ENCODE measurements at places on chromosomes 13 and 19. TPM values are rescaled to one million over a fixed set of nuclear protein-coding genes. Genes with fewer than 3 reads are reported as not detected.

Gene CEACAM7
- total RNA-seq: 2.5 TPM

Gene SMAD9
- 1.2 TPM for total RNA-seq

Gene EFNB2
- 6.7 TPM for total RNA-seq

Gene IZUMO1
- 0.73 TPM for total RNA-seq

Gene DENND1C
- 3.2 TPM for total RNA-seq

Gene CEACAM6
- 8.8 TPM for total RNA-seq

GRCh38 chr19:2113439-2114211, 16.9 kb downstream of the IZUMO4 start:
- no peak for DNase-seq

DNA sequence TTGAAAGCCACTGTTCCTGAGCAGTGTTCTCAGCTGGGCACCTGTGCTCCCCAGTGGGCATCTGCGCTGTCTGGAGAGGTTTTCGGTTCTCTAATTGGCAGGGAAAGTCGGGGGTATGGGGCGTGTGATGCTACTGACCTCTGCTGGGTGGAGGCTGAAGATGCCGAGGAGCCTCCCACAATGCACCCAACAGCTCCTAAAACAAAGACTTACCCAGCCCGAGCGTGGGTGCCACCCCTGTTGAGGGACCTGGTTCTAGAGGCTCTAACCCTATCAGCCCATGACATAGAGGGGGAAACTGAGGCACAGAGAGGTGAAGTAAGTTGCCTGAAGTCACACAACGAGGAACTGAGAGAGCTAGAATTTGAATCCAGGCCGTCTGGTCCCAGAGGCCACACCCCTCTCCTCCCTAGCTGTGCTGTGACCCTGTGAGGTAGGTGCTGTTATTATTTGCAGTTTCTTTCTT, 2.3 kb downstream of the SPACA4 start:
- DNase-seq: no peak

GRCh38 chr13:24252136-24252535, 57.2 kb upstream of the C1QTNF9 start:
- no peak for DNase-seq

DNA sequence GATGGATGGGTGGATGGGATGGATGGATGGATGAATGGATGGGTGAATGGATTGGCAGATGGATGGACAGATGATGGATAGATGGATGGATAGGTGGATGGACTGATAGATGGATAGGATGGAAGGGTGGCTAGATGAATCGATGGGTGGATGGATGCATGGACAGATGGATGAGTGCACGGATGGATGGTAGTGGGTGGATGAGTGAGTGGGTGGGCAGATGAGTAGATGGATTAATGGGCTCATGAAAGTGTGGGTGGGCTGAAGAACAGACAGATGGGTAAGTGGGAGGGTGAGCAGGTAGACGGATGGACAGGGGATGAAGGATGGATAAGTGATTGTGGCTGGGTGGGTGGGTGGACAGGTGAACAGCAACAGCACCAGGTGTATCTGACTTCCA, 5.7 kb downstream of the SEMA6B start:
- DNase-seq: no peak

- no peak for DNase-seq
These were observed 124.3 kb upstream of the GJB6 start for GRCh38 chr13:20356444-20356843.

DNA sequence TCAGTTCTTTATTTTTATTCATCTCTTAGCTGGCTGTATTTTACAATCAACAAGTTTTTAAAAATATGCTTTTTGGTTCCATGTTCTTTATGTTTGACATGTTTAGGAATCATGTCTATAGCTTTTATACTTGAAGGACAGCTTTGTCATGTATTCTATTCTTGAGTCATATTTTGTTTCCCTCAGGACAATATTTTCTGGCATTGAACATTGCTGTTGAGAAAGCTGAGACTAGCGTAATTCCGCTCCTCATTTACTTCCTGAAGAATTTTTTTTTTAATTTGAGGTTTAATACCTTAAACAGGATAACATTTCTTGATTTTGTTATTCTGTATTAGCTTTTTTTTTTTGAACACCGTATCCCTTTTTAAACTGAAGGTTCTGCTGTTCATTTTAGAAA, 53.2 kb downstream of the RB1 start:
- no peak for DNase-seq

GRCh38 chr19:32624410-32624809, 43.4 kb downstream of the PDCD5 start:
- no peak for DNase-seq

DNA sequence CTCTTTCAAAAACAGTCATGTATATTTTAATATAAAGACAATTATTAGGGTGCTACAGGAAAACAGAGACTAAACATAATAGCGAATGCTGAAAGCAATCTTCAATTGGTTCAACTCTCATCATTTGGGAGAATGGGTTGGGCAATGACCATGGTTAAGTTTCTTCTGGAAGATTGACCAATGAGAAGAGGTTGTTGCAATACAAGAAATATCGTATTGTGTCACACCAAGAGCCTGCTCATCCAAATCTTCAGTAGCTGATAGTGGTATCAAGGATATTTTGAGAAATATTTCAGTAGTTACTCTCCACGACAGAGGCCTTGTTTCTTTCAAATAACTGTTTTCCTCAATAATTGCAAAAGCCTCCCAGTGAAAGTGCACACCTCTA, 83.0 kb upstream of the FNDC3A start:
- DNase-seq: no peak

DNA sequence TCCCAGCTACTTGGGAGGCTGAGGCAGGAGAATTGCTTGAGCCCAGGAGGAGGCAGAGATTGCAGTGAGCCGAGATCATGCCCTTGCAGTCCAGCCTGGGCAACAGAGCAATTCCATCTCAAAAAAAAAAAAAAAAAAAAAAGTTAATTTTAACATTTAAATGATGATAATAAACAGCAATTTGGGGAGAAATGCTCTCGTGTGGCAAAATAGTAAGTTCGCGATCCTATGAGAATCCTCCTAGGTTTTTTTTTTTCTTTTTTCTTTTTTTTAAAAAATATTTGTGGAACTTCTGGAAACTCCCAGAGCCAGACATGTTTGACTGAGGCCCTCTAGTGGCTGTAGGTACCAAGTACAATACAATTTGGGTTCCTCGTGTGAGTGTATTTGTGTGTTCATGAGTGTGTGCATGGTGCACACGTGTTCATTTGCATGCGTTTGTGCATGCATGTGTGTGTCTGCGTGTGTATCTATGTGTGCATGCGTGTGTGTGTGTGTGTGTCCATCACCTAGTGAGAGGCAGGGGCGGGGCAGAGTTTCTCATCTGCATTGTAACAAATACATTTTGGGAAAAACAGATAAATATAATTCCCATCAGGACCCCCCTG, 31.2 kb downstream of the TMPRSS9 start:
- peak; percentile 52 for DNase-seq

DNA sequence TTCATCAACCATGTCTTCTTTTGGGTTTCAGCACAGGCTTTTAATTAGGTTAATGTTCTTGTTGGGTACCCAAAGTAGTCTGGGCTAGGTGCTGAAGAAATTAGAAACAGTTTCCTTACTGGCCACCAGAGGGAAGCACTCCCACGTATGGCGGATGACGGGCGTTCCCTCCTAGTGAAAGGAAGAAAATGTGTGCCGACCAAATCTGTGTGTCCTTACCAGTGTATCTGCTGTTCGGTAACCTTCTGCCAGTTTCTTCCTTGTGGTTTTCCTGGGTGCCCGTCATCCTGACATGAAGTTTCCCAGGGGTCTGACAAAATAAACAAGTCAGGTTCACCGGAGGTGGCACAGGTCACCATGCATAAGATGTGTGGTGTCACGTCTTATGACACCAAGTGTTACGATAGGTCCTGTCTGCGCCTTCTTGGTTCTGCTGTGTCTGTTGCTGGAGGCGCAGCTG, 6.0 kb upstream of the WDR88 start:
- DNase-seq: peak; percentile 11

- no peak for DNase-seq
These were observed 190.3 kb downstream of the STK24 start for GRCh38 chr13:98386637-98387036.

Measured in pancreas (tissue), 10 donors.